ENCODE measurements at places on chromosomes 7 and 10. TPM values are rescaled to one million over a fixed set of nuclear protein-coding genes. Genes with fewer than 3 reads are reported as not detected.

Gene CSTF2T
- total RNA-seq: 14.2 TPM

Gene ATP6V0A4
- total RNA-seq: not detected

Gene LIPJ
- total RNA-seq: under 0.01 TPM

Gene CRYGN
- not detected for total RNA-seq

Gene GTF2IRD2
- 11.3 TPM for total RNA-seq

Gene GIMAP5
- total RNA-seq: not detected

Gene CLEC2L
- not detected for total RNA-seq

Gene RBP3
- not detected for total RNA-seq

DNA sequence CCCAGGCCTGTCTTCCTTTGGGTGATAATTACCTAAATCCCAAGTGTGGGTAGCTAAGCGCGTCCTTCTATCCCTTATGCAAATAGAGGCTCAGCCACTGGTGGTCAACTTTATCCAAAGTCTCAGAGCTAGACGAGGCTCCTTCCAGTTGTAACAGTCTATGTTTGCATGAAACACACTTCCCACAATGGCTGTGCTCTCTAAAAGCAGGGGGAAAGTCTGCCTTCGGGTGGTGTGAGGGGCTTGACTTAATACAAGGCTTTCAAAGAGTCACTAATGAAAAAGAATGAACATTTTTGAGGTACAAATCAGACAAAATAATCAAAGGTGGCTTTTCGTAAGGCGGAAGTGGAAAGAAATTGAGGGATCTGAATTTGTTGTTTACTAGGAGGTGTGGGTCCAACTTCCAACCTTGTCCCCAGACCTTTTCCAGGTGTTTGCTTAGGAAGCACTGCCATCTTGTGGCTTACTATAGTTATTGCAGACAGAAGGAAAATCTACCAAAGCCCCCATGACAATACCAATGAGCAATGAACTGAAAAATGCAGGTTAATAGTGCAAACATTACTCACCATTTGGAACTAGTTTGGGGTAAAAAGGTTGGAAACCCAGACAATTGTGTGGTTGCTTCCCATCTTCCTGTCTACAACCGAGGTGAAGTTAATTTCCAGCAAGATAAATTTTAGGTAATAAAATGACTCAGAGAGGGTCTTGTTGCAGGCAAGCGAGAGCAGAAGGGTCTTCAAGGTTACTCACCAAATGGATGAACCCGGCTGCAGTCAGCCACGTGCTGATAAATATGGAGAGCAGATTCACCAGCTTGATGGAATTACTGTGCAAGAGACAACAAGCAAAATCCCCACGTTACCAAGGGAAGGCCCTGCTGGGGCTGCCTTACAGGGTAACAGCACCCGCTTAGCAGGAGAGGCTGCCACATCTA is 525.7 kb downstream of the KCNMA1 start:
- peak; percentile 71 for DNase-seq

DNA sequence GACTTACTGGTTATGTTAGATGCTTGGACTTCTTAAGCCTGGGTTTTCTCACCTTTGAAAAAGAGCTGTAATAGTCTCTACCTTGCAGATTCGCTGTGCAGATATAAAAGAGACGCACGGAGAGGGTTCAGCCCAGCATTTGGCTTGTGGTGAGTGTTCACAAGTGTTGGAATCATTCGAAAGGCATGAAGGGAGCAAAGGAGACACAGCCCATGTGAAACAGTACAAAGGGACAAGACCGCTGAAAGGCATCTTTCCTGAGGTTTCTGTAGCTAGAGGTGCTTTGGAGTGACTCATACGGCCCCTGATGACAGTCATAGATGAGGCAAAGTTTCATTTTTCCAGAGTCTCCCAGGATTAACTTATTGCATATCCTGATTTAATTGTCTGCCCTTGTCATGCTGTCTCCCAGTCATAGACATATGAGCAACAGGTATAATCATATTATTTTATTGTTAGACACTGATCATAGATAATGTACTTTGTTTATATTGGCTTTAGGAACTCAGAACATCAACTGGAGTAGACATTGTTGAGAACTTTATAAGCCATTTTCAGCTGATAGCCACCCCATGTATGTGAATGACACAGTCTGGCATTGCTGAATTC is 171.1 kb downstream of the ADRA2A start:
- DNase-seq: no peak

DNA sequence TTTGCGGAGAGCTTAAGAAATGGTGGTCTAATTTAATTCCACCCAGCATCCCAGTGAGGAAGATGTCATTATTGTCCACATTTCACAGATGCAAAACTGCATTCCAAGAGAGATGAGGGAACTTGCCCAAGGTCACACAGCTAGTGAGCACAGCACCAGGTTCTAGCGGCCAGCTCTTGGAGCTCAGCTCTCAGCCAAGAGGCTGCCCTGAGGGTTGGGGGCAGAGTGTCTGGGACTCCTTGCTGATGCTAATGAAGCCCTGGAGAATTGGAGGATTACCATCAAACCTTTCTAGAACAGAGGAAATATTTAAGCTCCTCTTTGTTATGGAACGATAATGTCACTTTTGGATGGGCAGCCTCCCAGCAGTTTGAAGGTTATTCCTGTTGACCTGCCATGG is 48.0 kb downstream of the PLPP4 start:
- DNase-seq: no peak

DNA sequence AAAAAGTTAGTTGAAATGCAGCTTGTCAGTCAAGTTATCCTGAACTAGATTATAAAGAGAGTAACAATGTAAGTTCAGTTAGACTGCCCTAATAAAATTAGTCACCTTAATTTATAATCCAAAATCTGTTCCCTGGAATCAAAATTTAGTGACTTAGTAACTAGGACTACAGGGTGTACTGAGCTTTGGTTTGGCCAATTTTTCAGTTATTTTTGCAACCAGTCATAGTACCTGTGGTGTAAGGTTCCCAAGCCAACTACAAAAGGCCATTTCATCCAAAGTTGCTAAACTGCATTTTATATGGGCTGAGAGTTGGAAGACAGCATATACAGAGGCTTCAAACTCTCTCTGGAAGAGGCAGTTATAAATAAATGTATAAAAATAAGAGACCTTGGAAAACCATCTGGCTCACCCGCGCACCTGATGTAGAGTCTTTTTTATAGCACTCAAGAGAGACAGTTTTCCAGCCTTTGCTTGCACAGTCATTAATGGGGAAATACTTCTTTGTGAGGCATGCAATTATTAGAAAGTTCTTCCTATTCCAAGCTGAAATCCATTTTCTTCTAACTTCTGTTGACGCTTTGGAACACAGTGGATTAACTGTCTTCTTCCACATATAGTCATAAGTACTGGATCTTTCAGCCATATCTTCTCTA is 59.2 kb downstream of the PUS7 start:
- no peak for DNase-seq

DNA sequence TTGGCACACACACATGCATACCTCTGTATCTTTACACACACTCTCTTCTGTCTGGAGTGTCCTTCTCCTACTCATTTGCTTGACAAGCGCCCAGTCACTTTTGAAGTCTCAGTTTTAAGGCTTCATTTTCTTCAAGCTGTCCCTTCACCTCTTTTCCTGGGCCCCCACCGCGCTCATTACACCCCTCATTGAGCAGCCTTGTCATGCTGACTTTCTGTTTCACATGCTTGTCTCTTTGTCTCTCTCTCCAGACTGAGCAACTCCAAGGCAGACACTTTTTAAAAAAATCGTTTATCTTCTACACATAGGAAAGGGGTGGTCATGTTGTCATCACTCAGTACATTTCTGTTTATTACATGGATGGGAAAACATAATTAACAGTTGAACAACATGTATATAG is 225.2 kb upstream of the FZD1 start:
- no peak for DNase-seq

DNA sequence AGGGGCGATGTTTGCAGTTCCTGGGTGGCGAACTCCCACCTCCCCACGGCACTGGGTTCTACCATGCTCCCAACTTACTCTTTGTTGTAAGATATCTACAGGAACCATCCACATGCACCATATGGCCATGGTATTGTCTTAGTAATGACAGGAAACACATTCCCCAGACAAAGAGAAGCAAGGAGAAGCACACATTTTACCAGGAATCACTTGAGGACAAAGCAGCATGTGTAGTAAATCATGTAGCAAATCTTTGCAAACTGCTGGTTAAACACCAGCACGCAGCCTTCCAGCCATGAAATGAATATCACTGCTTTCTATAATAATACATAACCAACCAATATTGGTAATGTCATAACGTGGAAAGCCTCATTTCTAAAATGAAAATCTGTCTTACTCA is 101.2 kb downstream of the NRP1 start:
- DNase-seq: no peak

GRCh38 chr10:84008878-84009277 is 130.4 kb upstream of the GHITM start:
- no peak for DNase-seq

DNA sequence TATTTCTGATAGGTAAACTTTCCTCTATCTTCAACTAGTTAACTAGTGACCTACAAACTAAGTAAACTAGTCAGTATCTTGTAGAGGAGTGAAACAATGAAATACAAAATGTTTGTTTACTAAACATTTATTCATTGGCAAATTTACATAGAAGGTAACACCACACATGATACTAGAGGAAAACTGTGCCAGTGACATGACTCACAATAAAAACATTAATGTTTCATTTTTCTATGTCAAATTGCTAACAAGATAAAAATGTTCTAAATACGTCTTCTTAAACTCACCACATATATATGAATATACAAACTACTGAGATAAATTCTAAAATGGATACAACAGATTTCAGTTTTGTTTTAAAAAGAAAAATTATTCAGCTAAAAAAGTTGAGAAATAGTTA is 471.3 kb downstream of the PARD3 start:
- DNase-seq: no peak

DNA sequence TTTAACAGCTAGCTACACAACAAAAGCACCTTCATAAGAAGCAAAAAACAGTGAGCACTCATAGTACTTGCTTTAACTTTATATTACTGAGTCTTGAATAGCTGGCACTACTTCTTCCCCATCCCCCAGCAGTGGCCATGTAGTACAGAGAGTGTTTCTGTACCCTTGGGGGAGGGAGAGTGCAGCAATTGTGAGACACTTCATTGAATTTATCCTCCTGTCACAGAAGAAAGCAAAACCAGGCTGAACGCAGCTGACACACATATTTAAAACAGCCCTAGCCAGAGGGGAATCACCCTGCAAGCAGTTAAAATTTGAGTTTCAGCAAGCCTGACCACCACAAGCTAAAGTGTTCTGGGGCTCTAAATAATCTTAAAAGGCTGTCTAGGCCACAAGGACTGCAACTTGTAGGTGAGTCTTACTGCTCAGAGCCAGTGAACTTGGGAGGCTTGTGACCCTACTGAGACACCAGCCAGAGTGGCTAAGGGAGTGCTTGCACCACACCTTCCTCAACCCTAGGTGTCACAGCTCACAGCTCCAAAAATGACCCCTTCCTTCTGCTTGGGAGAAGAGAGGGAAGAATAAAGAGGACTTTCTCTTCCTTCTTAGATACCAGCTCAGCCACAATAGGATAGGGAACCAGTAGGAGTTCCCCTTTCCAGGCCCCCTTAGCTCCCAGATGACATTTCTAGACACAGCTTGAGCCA is 97.7 kb upstream of the MEOX2 start:
- DNase-seq: peak; percentile 30

GRCh38 chr7:128361411-128362379 is at the start of gene PRRT4:
TSS of gene PRRT4 (minus strand) at chr7:128361690.
- no peak for DNase-seq

DNA sequence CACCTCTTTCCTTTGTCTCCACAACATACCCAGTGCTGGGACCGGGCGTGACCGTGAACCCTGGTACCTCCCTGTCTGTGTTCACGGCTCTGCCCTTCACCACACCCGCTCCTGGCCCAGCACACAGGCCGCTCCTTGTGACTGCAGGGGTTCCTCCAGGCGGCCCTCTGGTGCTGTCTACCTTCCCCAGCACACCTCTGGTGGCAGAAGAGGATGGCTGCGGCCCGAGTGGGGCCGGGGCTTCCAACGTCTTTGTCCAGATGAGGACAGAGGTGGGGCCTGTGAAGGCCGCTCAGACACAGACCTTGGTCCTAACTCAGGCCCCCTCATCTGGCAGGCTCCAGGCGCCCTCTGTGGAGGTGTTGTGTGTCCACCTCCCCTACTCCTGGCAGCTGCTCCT is 55.4 kb upstream of the SGMS1 start:
- DNase-seq: no peak

DNA sequence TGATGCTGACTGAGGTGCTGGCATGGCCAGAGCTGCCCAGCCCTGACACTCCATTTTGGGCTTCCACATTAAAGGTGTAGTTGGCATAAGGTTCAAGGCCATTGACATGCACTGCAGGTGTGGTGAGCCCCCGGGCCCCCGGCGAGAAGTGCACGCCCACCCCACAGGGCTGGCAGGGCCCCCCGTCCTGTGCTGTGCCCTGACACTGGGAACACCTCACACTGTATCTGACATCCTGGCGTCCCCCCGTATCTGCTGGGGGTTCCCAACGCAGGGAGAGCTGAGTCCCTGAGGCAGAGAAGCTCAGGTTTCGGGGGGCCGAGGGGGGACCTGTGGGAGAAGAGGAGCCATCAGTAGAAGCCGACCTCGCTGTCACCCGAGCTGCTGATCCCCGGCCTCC is 10.0 kb downstream of the EPHA1 start:
- no peak for DNase-seq

DNA sequence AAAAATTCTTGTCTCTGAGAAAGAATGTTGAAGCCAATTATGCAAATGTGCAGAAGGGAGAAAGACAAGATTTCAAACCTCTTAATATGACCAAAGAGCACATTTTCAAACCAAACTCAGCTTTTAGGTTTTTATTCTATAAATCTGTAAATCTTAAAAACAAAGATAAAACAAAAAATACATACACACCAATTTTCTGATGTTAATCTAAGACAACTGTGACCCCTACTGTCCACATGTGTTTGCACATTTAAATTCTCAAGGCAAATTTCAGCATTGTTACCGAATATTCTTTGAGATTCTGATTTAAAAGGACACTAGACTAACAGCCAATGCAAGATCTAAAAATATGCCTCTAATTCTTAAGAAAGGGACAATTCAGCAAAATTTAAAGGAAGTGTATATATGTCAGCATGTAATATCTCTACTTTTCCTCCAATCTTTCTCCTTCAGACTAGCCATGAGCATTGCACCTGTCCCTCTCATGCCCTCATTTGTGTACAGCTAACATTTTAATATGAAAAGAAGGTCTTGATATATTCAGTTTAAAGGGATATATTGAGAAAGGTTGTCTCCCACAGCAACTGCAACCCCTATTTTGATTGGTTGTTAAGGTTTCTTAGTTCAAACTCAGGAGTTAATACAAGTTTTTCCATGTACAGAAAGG is 417.9 kb downstream of the IPMK start:
- DNase-seq: peak; percentile 1
